ENCODE measurements at places on chromosomes 5 and 9. TPM values are rescaled to one million over a fixed set of nuclear protein-coding genes. Genes with fewer than 3 reads are reported as not detected.

FOXI1 gene
- total RNA-seq: not detected

CTSV gene
- not detected for total RNA-seq

CLK4 gene
- 30.5 TPM for total RNA-seq

AFAP1L1 gene
- 8.4 TPM for total RNA-seq

SPAG8 gene
- total RNA-seq: 6.4 TPM

INIP gene
- 29.1 TPM for total RNA-seq

SPARC gene
- total RNA-seq: 483 TPM

OR13C2 gene
- total RNA-seq: not detected

BHMT2 gene
- 18.3 TPM for total RNA-seq

TDRD7 gene
- total RNA-seq: 12.9 TPM

- no peak for DNase-seq
These were observed 948.9 kb upstream of the ARRDC3 start for GRCh38 chr5:92332039-92332438.

- DNase-seq: no peak
These were observed 18.3 kb downstream of the MOCS2 start for GRCh38 chr5:53091289-53091688.

GRCh38 chr9:72299017-72299603 lies 65.9 kb downstream of the ZFAND5 start:
- DNase-seq: no peak

GRCh38 chr9:134570711-134571325 lies 70.8 kb upstream of the COL5A1 start:
- peak; percentile 37 for DNase-seq

- DNase-seq: no peak
These were observed 64.3 kb downstream of the MVB12B start for GRCh38 chr9:126390923-126391322.

- no peak for DNase-seq
These were observed 140.5 kb upstream of the RUSC2 start for GRCh38 chr9:35349287-35349990.

- DNase-seq: no peak
These were observed 6.1 kb downstream of the ANKS6 start for GRCh38 chr9:98790134-98790841.

- no peak for DNase-seq
These were observed 218.4 kb upstream of the MAST4 start for GRCh38 chr5:66377747-66378146.

- no peak for DNase-seq
These were observed 1.2 kb downstream of the GOLPH3 start for GRCh38 chr5:32172923-32173266.

- no peak for DNase-seq
These were observed 570.3 kb downstream of the EBF1 start for GRCh38 chr5:158529454-158529853.

DNA sequence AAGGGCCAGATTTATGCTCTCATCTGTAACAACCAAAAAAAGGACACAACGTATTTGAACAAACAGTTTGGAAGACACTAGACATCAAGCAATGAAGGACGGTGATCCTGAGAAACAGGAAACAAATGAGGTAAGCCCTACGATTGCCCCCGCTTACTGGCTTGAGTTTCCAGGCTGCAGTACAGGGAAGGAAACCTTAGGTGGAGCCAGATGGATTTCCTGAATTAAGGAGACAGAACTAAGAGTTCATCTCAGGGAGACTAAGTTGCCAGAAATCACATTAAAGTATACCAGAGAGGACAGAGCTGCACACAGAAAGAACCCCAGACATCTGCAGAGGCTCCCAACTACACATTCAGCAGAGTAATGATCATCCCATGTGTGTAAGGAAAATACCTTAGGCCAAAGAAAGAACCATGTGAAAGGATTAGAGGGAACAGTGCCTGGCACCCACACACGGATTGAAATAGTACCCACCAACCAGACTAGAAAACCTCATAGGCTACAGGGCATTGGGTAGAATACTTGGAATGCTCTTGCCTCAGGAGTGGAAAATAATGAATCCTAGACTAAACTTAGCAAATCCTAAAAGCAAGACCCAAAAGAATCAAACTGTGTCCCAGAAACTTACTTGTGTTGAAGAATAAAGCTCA lies 99.3 kb upstream of the NIPBL start:
- DNase-seq: no peak

DNA sequence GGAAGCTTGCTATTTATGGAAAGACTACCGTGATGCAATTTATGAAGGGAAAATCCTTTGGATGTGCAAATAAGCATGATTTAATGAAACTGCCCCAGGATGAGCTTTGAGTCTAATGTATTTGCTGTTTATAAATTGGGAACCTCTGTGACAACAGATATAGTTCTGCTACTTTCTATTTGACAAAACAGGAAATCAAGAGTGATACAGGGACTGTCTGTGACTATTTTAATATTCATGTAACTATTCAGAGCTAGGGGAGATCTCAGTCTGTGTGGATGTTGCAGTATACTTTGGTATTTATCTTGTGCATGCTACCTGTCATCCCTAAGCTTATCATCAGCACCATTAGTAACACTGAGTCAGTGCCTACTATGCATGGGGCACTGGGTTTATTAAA lies 132.1 kb downstream of the PDZD2 start:
- no peak for DNase-seq

GRCh38 chr5:76252437-76252836 lies 150.6 kb upstream of the IQGAP2 start:
- DNase-seq: no peak

DNA sequence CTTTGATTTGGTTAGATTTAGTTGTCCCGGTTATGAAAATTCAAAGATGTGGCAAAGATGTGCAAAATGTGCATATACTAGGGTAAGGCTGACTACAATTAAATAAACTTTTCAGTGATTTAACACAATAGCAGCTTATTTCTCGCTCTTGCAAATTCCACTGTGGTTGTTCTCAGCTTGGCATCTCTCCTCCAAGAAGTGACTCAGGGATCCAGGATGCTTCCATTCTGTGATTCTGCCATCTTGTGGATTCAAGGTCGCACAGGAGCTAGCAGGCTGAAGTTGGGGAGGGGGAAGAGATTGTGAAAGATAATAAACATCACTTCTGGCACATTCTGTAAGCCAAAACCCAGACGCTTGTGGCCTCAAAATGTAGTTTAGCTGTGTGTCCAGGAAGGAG lies 60.1 kb upstream of the TGFBR1 start:
- DNase-seq: no peak

DNA sequence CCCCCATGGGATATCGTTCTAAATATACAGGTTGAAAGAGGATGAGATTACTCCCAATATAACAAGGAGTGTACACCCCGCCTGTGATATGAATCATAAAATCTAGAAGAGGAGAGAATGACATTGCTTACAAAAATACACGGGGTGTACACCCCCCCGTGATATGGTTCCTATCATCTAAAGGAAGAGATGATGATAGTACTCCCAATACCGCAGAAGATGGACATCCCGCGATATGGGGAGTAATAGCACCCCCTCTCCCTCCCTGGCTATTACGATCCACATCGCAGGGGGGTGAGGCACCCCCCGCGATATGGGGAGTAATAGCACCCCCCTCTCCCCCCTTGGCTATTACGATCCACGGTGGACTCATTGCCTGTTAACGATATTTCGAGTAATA lies 124.6 kb downstream of the TMEM38B start:
- DNase-seq: no peak

- no peak for DNase-seq
These were observed 26.1 kb upstream of the CPEB4 start for GRCh38 chr5:173862047-173862477.

DNA sequence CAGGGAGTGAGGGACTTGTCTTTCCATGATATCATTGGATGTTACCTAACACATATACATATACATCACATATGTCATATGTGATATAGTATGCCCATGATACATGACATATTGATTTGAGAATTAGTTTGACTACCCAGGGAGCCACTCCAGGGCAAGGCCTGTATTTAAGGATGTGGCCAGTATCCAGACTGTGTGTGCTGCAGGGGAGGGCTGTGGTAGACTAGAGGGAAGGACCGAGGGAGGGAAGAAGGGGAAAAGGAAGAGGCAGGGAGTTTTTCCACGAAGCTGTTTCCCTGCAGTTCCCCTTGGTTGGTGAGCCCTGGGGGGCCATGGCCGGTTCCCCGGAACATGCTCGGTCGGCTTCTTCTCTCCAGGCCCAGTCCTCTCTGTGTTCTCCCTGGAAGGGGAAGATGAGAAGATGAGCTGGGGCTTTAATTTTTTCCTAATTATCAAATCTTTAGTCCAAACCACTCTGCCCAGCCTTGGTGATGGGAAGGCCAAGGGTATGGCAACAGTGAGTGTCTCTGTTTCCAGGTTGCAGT lies 48.7 kb downstream of the NSUN2 start:
- DNase-seq: no peak

DNA sequence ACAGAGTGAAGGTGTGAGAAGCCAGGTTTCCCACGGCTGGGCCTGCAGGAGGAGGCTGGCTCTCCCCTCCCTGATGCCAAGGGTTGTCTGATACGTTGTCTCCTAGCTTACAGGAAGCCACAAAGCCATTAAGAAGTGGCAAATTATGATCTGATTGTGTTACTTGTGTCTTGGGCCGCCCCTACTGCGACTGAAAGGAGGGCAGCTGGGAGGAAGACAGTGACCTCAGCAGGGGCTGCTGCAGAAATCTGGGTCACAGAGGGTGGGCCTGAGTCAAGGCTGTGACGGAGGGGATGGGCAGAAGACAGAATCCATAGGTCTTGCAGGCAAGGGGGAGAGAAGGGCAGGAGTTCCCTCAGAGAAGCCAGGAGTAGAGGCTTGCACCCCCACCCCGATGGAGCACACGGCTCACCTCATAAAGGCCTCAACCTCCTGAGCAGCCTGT lies 145.0 kb downstream of the FSTL4 start:
- DNase-seq: no peak

- no peak for DNase-seq
These were observed 212.6 kb downstream of the ARHGAP26 start for GRCh38 chr5:142982821-142983200.

DNA sequence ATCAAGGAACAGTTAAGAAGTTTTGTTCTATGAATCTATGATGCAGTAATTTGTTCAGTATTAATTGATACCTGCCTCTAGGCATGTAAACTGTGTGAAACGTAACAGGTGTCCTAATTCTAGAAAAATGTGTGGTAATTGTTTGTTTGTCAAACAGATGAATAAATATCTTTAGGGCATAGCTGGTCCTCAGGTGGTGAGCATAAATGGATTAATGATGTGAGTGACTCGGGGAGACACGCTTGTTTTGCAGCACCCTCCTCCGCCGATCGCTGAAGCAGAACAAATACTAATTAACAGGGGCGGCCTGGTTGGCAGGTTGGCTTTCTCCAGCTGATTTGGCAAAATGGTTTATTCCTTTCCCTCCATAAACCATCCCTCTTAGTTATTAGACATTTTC lies 88.8 kb downstream of the TLE4 start:
- DNase-seq: no peak

GRCh38 chr5:23977997-23978396 lies 470.6 kb downstream of the PRDM9 start:
- no peak for DNase-seq

- DNase-seq: no peak
These were observed 300.7 kb downstream of the KDM4C start for GRCh38 chr9:7058473-7058872.

- DNase-seq: no peak
These were observed 370.6 kb downstream of the NTRK2 start for GRCh38 chr9:85040146-85040545.

GRCh38 chr9:13661014-13661413 lies 381.5 kb upstream of the MPDZ start:
- DNase-seq: no peak

Measured in ureter (tissue), 1 donor.